ENCODE measurements at places on chromosomes 3 and 15.
A peak's percentile ranks its signal among the peaks of the same experiment; 100 is the strongest.

DNA sequence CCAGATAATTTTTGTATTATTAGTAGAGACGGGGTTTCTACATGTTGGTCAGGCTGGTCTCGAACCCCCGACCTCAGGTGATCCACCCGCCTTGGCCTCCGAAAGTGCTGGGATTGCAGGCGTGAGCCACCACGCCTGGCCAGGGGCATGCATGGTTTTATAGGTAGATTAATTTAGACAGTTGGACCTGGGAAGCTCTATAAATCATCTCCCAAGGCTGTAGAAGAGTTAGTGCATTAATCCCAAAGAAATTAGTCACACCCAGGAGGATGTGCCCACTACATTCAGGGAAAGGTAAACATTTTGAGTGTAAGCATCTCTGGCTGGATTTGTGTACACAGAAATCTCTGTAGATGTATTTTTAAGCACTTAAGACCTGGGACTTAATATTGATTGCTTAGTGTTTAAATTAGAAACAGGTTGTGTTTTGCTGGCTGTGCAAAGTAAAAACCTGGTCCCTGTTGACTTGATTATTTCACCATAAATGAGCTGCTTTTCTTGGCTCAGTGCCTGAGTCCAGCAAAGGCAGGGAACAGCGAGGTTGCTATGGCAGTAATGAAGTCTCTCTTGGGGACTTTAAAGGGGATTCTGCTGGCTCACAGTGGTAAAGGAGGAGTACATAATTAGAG, 19.2 kb downstream of the EXOSC7 start:
- DNase-seq, result no peak

- peak; percentile 66 for DNase-seq
These were observed 2.3 kb upstream of the HAPLN3 start for GRCh38 chr15:88897456-88898194.

DNA sequence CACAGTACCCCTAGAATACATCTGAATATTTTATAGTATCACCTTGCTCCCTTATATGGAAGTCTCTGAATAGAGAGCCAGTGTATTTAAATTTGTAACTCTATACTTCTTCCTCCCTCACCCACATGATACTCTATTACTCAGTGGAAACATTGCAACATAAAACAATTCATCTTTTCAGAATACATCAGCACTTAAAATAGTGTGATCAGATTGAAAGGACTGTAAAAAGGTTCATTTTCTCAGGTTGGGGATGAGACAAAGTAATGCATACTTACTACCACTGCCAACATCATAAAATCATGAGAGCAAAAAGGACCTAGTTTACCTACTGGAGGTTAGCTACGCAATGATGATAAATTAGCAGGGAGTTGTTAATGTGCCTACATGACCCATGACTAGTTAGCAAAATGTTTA, 13.8 kb upstream of the THRB start:
- no peak for DNase-seq

DNA sequence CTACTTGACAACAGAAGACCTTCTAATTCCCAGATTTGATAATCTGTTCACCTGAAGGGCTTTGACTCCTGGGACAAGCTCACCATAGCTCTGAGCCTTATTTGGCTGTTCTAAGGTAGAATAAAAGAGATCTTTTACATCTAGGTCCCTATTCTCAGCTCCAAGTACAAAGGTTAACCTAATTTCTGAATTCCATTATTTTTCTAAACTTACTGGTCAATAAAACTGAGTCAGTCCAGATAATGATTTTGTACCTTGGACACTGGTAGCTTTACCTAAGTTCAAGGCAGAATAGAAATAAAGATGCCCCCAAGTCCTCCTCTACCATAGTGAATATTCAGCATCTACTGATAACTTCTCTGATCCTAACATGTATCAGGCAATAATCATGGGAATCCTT, 81.8 kb upstream of the MEX3B start:
- no peak for DNase-seq

DNA sequence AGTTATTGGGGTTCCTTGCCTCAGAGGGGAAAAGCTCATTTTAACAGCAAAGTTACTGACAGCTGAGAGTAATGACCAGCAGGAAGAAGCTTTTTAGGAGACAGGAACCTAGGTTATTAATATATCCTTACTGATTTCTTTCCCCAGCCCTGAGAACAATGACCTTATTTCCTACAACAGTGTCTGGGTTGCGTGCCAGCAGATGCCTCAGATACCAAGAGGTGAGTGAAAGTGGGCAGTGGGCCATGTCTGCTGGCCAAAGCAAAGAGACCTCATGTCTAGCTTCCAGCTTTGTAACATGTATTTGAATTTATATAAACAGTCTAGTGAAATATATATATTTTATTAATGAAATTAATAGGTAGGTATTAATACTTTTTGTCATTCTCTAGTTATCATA, 5.0 kb downstream of the CCNDBP1 start:
- DNase-seq, result no peak

- DNase-seq, result no peak
These were observed 778.0 kb upstream of the NECTIN3 start for GRCh38 chr3:110293660-110294059.

DNA sequence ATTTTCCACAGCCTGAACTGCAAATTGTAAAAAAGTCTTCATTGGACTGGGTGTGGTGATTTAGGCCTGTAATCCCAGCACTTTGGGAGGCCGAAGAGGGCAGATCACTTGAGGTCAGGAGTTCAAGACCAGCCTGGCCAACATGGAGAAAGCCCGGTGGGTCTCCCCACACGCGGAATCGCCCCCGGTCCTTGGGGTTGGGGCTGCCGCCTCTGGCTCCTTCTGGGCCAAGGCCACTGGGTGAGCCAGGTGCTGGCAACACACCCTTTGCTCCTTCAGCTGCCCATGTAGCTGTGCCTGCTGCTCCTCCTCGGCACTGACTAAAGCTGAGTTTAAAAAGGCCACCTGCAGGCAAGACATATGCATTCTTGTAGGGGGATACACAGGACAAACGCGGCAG, 9.4 kb upstream of the VPS33B start:
- DNase-seq, result no peak

DNA sequence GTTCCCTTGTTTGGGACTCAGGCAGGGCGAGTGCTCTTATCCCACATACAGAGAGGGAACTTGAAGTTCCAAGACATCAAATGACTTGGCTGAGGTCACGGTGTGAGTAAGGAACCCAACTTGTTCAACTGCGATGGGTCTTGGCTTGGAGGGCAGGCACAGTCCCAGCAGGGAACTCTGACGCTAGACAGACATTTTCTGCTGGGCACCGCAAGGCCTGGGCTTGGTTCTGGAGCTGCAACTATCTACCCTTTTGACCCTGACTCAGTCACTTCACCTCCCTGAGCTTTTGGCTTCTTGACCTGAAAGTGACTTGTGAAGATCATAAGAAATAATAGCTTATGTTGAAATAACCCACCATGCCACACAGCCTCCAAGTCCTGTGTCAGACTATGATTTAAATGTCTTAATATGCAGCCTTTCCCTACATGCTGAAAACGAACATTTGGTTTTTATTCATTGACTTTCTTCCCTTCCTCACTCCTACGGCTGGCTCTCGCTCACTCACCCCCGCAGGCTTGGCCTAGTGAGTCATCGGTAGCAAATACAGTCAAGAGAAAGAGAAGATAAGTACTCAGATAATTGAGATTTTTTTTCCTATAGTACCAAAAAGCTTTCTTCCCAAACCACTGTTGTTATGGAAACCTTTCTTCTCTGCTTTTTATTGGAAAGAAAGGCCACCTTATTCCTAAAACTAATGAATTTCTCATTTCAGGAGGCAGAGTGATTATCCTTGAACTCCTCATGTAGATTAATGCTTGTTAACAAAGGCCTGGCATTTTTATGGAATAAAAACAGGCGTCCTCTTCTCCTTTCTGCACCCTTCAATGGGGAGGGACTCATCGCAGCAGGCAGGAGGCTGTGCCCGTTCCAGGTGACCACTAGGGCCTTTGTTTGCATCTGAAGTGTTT, 178.4 kb downstream of the ATP10A start:
- DNase-seq, result no peak

DNA sequence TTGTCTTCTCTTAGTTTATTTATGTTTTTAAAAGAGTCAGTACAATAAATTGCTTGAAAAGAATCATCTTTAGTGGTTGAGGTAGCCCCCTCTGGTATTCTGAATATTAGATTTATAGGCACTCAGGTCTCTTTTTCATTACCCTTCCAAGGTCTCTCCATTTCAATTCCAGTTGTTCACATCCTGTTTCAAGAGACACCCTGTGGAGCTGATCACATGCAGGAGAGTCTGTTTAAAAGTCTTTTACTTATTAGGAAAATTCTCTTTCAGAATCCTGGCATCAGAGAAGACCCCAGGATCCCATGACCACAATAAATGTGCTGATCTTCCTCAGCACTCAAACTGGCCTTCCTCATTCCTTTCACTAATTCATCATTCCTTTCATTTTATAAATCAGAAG, 195.7 kb downstream of the ZIC4 start:
- no peak for DNase-seq

- no peak for DNase-seq
These were observed 23.7 kb downstream of the CIP2A start for GRCh38 chr3:108565506-108565905.
